ENCODE measurements at places on chromosomes 16 and 17.

DNA sequence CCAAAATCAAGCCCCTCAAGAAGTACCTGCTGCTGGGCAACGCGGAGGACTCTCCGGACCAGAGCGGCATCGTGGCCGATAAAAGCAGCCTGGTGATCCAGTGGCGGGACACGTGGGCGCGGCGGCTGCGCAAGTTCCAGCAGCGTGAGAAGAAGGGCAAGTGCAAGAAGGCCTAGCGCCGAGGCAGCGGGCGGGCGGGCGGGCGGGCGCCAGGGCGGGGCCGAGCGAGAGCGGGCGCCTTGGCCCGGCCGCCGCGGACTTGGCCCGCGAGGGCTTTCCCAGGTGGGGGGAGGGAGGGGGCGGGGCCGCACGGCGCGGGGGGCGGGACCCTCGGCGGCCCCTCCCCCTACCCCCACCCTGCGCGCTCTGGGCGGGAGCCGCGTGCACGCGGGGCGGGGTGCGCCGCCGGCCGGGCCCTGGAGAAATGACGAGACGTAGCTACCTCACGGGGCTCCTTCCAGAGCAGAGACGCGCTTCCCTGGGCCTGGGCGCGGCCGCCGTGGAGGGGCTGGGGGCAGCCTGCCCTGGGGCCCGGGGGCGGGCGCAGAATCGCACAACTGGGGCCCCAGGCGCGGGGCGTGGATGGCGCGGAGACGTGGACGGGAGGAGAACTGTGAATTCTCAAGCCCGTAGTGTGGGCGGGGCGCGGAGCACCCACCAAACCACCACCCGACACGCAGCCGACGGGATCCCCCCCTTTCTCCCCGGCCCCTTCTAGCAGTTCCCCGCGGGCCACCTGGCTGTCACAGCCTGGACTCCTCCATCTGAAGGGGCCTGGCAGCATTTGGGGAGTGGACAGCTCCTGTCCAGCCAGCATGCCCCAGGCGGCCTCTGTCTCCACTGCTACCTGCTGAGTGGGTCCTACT lies 218.7 kb downstream of the NTN1 start:
- DNase-seq = peak; percentile 69

DNA sequence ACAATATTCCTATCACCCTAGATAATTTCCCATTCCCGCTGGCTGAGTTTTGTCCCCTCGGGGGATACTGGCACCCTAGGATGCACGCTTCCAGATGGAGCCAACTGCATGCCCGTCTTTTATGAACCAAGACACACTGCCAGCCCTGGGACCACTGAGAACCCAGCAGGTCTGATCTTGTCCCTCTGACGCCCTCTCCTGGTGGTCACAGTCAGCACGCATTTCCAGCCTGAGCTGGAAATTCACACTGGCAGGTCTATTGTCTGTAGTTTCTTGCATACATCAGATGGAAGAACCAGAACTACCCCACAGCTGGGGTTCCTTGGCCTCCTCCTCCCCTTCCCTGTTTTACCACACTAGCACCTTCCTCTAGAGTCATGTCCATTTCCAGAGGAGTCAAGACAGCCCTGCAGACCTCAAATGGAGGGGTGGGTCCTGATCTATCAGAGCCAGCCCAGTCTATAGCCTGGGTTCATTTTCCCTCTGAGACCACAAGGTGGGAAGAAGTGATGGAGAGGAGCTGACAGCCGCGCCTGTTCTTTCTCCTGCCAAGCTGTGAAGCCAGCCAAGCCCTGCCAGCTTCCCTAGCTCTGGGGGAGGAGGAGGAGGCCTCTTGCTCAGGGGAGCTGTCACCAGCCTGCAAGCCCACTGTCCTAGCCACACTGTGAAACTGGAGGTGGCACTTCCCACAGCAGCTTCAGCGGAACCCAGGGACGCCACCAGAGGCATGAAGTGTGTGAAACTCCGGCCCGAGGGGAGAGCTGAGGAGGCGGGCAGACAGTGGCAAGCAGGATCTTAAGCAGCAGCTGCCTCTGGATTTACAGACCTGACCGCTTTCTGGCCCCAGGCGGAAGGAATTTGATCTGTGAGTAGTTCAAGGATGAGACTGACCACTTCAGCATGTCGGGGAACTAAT lies 29.3 kb downstream of the MXRA7 start:
- DNase-seq = peak; percentile 72

- no peak for DNase-seq
Observed at GRCh38 chr16:83933885-83934683, 19.0 kb upstream of the OSGIN1 start.

GRCh38 chr16:25093208-25094061 lies 18.1 kb upstream of the LCMT1 start:
- no peak for DNase-seq

DNA sequence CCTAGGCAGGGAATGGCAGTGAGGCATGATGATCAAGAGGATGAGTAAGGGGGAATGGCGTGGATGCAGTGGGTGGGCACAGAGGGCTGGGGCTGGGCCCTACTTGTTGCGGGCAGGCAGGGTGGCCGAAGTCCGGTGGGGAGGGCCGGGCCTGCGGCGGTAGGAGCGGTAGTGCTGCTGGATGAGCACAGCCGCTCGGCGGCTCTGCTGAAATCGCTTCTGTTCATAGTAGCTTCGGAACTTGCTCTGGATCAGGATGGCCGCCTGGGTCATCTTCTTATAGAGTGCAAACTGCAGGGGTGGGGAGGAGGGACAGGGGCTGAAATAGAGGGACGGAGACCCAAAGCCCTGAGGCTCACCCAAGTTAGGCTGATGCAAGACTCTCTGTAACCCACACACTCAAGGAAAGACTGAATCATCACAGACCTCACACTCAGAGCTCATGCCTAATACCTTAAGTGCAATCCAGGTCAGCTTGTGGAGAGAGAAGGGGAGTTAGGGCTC lies 1.5 kb upstream of the SPAG7 start:
- DNase-seq = peak; percentile 95

GRCh38 chr17:33375783-33376182 lies 82.7 kb upstream of the ASIC2 start:
- no peak for DNase-seq

GRCh38 chr16:4649744-4650442 lies 25.3 kb downstream of the MGRN1 start:
- no peak for DNase-seq

DNA sequence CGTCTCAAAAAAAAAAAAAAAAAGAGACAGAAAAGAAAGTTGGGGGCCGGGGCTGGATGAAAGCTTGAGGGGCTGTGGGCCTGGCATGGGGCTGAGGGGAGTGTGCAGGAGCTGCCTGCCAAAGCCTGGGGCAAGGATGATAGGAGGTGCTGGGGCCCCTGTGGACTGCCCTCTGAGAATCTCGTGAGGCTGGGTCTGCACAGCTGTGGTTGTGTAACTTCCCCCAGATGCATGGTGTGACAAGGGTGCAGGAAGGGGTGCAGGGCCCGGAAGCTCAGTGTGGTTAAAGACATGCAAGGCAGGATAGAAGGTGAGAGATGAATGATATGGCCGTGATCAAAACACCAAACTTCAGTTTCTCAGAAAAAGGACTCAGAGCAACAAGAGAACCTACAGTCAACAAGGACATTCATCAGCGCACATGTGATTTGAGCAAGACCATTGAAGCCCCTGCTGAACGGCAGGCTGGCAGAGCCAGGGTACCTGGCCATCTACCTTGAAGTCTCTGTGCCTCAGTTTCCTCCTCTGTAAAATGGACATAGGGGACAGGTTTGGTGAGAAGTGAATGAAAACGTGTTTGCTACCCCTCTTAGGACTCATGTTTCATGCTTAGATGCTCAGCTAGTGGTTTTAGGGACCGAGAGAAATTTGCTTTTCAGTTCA lies 9.6 kb downstream of the IL32 start:
- DNase-seq = no peak

DNA sequence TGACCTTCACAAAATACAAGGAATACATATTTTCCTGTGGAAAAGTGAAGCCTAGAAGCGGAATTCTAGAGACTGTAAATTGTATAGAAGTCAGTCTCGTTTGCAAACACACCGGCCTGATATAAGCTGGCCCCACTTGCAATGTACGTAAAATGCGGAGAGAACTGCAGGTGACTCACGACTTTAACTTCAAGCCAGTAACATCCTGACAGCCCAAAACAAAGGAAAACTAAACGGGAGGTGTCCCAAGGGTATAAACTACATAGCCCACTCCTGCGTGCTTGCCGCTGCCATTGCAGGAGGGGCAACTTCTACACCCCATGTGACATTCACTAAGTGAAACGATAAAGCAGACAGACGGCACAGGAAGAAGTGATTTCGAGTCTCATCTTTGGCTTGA lies 101.6 kb downstream of the CYTH1 start:
- peak; percentile 10 for DNase-seq

GRCh38 chr16:81409016-81409556 lies 35.5 kb upstream of the CMIP start:
- DNase-seq = no peak

DNA sequence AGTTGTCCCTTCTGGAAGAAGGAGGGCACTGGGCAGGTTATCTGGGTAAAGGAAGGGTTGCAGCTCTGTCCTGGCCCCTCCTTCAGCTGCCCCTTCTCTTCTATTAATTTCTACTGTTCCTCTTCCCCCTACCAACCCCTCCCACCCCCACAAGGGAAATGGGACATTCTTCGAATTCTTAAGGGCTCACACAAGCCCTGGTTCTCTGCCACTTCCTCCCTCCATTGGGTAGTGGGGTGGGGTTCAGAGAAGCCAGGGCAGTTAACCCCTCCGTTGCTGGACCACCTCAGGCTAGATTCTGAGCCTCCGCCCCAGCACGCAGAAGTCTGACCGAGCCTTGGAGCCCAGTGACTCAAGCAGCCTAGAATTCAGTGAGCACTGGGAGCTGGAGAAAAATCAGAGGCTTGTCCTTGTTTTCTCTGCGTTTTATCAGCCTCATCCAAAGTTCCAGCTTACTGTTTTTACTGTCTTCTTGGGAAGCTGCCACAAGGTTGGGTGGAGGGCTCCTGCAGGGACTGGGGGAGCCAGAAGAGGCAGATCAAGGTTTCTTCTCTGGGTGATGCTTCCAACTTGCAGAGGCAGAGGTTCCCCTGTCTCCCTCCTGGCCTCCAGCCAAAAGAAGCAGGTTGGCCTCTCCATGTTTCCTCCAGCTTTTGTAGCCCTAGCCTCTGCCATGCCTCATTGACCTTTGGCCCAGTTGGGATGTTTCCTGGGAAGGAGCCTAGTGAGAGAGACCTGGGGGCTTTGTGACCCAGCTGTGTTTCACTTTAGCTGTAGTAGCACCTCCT lies 10.2 kb downstream of the LASP1 start:
- DNase-seq = peak; percentile 95

Measured in EH (cell line).